Adipocyte (in vitro differentiated cells): ENCODE measurements at places on chromosomes 3 and 15.

DNA sequence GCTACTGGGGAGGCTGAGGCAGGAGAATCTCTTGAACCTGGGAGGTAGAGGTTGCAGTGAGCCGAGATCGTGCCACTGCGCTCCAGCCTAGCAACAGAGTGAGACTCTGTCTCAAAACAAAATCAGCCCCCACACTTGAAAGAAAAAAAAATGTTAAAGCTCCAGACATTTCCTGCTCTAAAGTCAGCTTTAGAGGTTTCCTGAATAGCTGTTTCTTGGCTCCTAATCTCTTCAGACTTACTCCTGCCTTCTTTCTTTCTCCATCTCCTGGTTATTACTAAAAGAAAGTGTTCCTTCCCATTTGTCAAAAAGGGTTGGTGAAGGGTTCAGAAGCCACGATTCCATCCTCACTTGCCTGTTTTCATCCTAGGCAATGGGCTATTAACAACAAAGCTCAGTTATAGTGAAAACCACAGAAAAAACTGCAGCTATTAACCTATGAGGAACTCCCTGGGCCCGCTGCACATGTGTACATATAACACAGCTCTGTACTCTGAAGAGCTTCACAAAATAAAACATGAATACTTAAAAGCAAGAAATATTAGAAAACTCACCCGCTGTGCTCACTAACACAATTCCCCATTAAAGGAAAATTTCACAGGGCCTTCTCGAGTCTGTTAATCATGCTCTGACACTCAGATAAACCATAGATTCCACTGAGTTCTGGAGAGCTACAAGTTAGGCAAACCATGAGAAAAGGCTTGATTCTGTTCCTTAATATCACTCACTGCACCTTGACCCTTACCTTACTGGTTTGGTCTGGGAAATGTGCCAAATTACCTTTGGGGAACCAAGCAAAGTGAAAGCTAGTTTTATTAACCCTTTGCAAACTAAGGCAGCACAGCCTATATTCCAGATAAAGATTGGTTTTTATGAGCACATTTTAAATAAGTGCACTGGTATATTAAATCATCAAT, 89.9 kb upstream of the TSPAN3 start:
- no peak for DNase-seq

- no peak for DNase-seq
Observed at GRCh38 chr3:33544126-33544525, 103.9 kb upstream of the UBP1 start.

DNA sequence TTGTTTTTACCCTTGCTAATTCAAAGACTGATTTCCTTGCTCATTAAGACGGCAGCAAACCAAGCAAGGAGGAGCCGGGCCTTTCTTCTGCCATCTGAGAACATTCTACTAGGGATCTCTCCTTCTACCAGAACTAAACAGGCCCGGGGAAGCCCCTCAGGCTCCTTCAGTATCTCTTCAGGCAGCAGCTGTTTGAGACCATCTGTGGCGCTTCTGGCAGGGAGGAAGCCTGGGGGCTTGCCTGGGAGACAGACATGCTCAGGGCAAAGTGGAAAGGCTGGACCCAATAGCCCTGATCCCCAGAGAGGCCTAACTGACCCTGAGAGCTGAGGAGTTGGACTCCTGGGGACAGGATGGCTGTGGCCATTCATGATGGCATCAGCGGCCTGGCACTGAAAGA, 67.9 kb downstream of the FEM1B start:
- DNase-seq: no peak

DNA sequence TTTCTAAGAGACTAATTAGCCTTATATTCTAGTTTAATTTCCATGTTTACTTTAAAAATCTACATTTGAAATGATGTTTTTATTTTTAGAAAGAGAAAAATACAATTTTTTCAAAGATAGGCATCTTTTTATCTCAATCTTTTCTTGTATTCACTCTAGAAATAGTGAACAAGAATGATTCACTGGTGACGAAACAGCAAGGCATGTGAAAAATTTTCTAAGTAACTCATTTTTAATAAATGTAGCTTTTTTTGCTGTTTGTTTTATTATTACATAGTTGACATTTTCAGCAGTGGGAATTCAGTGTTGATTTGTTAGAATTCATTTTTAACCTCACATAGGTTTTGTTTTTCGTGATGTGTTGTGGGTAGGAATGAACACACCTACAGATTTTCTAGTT, 1226.4 kb downstream of the NSUN3 start:
- DNase-seq: peak; percentile 76

DNA sequence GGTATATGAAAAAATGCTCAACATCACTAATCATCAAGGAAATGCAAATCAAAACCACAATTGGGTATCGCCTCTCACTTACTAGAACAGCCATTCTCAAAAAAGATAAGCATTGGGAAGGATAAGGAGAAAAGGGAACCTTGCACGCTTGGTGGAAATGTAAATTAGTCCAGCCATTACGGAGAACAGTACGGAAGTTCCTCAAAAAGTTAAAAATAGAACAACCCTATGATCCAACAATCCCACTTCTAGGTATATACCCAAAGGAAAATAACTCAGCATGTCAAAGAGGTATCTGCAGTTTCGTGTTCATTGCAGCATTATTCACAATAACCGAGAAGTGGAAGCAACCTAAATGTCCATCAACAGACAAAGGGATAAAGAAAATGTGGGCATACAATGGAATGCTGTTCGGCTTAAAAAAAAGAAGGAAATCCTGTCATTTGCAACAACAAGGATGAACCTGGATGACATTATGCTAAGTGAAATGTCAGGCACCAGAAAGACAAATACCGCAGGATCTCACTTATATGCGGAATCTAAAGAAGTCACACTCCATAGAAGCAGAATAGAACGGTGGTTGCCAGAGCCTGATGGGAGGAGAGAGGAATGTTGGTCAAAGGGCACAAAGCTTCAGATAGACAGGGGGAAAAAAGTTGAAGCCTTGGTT, 11.7 kb upstream of the CMTM7 start:
- DNase-seq: no peak

DNA sequence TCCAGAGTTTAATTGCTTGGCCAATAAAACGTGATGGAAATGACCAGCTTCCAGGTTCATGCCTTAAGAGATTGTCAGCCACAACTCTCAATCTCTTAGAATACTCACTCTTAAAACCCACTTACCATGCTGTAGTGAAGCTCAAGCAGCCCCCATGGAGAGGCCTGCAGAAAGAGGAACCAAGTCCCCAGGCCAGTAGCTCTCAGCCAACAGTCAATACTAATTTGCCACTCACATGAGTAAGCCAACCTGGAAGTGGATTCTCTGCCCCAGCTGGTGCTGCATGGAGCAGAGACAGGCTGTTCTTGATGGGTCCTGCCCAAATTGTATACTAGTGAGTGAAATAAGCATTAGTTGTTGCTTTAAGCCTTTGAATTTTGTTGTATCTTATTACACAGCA, 155.9 kb downstream of the OXSM start:
- DNase-seq: no peak

- DNase-seq: no peak
Observed at GRCh38 chr3:23654571-23654970, 151.2 kb upstream of the UBE2E1 start.

GRCh38 chr15:94441760-94442159, 210.4 kb downstream of the MCTP2 start:
- peak; percentile 4 for DNase-seq

- peak; percentile 40 for DNase-seq
Observed at GRCh38 chr15:68285259-68285980, 7.9 kb downstream of the FEM1B start.

DNA sequence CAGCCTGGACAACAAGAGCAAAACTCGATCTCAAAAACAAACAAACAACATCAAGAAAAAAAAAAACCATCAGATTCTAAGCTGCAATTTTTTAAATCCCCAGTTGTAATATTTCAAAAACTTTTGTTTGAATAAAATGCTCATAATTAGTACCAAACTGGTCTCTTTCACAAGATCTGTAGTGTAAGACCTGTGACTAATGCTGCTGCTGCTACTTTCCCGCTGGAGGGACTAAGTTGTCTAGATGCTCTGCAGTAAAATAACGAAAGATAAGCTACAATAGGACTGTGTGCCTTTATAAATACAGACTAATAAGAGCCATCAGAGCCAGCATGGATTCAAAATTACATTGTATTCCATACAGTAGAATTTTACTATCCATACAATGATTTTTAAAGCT, 45.4 kb downstream of the TM4SF4 start:
- peak; percentile 55 for DNase-seq

DNA sequence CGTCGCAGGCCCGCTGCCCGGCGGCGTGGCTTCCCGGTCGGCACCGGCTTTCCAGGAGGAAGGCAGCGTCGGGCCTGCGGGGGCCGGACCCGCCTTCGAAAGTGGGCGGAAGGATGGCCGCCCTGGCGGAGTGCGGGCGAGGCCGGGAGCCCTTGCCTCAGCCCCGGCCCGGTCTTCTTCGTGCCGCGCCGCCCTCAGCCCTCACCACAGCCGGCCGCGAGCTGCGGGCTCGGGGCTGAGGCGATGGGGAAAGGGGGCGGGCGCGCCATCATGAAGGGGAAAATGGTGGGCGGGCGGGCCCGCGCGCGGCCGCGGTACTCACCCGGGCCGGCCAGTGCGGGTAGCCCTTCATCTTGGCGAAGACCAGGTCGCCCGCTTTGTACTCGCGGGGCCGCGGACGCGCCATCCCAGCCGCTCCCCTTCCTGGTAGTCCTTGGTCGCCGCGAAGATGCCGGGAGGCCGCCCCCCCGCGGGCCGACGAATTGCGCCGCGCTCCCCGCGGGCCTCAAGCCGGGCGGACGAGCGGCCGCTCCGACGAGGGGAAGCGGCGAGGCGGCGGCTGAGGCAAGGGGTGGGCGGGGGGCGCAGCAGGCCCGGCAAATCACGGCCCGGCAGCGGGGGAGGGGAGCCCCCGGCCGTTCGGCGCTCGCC, 489 bp downstream of the HDGFL3 start:
- peak; percentile 71 for DNase-seq

DNA sequence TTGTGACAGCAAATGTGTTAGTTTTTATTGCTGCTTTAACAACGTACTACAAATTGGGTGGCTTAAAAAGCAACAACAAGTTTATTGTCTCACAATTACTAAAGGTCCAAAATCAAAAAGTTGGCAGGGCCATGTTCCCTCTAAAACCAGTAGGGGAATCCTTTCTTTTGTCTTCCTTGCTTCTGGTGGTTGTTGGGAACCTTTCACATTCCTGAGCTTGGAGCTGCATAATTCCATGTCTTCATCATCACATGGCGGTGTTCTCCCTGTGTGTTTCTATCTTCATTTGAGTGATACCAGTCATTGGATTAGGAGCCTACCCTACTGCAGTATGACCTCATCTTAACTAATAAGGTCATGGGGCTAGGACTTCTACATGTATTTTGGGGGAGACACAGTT, 7.4 kb downstream of the SPRED1 start:
- DNase-seq: no peak

DNA sequence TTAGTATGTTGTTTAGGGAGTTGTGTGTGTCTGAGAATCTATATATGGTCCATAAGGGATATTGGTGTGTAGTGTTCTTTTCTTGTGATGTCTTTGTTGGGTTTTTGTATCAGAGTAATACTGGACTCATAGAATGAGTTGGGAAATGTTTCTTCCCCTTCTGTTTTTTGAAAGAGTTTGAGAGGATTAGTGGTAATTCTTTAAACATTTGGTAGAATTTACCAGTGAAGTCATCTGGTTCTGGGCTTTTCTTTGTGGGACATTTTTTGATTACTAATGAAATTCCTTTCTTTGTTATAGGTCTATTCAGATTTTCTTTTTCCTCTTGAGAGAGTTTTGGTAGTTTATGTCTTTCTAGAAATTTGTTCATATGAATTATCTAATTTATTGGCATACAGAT, 16.9 kb downstream of the ACKR2 start:
- peak; percentile 41 for DNase-seq

DNA sequence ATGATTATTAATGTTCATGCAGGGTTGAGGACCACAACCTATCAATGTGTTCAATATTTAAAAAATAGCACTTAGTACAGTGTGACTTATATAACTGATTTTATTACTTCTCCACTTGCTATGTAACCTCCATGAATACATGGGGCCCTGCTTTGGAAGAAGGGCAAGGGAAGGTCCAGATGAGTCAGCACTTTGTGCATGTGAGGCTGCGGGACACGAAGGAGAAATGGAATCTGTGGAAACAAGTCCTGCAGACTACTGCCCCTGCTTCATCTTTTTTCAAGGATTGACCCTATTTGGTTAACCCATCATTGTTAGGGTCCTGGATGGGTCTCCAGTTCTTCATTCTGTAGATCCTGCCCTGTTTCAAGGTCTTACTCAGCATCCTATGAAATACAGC, 1.6 kb downstream of the NXPE3 start:
- peak; percentile 87 for DNase-seq

DNA sequence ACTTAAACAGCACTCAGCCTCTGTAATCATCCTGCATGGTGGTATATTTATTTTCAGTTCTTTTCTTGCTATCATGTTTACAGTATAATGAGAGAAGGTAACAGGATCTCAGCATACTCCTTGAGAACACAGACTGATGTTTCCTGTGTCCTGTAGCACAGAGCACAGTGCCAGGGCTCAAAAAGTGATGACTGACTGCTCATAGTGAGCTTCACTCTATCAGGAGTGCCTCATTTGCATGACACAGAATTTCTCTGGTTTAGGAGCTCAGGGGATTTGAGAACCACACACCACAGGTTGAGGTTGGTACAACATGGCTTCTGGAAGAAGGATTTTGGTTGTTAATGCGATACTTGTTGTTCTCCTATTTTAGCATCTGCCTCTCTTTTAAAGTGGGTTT, 68.5 kb upstream of the SLC2A2 start:
- no peak for DNase-seq

DNA sequence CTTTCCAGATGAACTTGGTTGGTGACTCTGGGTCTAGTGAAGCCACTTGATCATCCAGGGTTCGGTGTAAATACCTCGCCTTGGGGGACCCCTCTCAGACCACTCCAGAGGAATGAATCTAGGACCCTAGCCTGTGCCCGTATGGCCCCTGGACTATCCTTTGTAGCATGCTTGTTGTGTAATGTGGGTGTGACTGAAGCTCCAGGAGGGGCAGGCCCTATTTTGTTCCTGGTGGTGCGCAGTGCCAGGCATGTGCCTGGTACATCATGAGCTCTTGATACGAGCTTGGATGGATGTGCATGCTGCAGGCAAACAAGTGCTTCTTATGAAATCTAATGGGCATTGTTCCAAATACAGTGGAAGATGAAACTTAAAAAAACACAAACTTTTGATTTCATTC, 82.8 kb downstream of the EBLN2 start:
- DNase-seq: peak; percentile 44

DNA sequence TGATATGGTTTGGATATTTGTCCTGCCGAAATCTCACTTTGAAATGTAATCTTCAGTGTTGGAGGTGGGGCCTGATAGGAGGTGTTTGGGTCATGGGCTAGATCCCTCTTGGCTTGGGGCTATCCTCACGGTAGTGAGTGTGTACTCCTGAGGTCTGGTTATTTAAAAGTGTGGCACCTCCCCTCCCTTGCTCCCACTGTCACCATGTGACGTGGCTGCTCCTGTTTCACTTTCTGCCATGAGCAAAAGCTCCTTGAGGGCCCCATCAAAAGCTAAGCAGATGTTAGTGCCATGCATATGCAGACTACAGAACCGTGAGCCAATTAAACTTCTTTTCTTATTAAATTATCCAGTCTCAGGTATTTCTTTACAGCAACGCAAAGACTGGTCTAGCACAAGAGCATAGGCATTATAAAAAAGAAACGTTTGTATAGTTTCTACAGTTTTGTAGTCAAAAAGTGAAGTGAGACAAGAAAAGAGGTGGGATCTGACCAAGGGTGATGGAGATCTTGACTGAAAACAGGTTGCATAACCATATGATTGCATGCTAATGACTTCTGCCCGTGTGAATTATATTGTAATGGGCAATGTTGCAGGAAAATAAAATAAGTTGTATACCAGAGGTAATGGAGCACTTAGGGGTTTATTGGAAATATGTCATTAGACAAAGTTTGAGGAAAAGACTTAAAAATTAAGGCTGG, 28.5 kb upstream of the CLASP2 start:
- no peak for DNase-seq

GRCh38 chr3:97647441-97647982, 117.0 kb upstream of the ARL6 start:
- DNase-seq: no peak
